ENCODE measurements at places on chromosomes 6 and 20.

DNA sequence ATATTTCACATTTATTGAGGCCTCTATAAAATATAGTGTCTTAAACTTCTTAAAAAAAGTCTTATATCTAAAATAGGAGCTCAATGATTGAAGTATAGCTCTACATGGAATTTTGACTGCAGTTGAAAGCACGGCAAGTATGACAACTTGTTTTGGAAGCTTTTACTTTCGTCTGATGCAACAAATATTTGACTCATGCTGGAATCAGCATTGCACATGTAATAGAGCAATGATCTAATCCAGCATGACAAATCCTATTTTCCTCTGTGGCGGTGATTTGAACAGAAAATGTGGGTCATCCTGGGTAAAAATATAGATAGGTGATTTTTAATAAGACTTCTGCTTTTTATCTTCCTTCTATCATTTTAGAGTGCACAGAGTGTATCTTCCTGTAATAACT, 111.6 kb downstream of the TINAG start:
- no peak for DNase-seq

DNA sequence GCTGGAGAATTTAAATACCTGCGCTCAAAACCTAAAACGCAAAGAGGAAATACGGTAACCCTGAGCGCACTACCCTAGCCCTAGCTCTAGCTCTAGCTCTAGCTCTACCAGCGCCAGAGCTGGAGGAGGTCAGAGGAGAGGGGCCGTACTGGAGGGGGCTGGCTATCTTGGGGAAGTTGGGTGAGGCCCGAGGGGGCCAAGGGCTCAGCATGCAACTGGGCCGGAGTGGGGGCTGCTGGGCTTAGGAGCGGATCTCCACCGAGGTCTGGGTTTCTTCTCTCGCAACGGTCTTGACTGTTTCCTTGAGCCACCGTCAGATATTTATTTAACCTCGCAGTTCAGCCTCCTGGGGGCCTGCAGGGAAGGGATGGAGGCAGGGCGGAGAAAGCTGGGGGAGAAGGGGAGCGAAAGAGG, 91.0 kb downstream of the NCR2 start:
- DNase-seq = no peak

GRCh38 chr20:43936104-43936770, 21.6 kb downstream of the TOX2 start:
- no peak for DNase-seq

GRCh38 chr6:162069995-162070394, 657.6 kb downstream of the PRKN start:
- no peak for DNase-seq

DNA sequence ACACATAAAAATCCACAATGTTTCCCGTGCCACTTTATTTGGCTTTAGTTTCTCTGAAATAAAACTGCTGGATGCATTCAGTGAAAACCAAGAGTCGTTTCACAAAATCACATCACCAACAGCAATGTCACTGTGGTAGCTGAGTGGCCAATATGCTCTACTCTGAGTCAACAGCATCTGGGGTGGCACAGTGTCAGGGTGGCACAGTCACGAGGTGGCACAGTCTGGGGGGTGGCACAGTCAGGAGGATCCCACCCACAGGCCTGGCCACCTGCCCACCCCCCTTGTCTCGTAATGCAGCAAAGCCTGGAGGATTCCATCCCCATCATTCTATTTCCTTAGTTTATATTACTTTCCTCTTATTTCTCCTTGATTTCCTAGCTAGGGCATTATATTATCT, 87.0 kb downstream of the ANKRD60 start:
- DNase-seq = no peak

DNA sequence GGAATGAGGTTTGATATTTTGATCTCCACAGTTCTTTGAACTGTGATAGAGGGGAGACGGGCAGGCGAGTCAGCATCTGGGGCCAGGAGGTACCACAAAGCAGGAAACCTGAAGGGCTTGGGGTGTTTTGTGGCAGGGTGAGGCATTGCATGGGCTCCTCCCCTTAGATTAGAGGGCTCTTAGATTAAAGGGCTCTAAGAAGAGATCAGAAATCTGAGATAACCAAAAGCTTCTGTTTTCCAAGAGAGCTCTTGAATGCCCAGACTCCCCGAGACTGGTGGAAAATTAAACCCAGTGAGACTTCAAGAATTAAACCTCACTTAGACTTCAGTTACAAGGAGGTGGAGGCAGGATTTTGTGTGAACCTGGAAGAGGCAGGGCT, 2.4 kb upstream of the GPX5 start:
- peak; percentile 49 for DNase-seq

DNA sequence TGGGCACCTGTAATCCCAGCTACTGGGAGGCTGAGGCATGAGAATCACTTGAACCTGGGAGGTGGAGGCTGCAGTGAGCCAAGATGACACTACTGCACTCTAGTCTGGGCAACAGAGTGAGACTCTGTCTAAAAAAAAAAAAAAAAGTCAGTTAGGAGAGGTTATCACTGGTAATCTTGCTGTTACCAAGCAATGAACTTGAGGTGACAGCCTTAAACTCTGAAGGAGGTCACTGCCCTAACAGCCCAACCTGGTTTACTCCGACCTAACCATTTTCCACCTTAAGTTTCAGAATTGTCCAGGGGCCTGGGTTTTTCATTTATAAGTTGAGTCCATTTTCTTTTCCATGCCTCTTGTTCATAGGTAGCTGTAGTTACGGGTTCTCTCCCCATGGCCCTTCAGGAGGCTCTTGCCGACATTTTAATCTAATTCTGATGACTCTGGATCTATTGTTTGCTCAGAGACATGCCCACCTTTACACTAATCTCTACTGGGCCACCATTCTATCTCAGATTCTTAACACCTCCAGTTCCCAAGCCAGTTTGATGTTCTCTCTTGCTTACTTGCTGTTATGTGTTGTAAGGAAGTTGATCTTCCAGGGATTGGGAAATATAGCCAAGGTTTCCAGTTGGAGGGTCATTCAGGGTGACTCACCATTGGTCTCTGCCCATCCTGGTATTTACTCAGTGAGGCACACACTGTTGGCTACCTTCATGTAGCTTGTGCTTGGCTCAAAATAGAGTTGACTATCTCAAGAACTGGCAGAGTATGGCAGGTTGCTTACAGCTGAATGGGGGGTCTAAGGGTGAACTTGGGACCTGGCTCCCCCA, 29.1 kb downstream of the SHLD1 start:
- DNase-seq = no peak

DNA sequence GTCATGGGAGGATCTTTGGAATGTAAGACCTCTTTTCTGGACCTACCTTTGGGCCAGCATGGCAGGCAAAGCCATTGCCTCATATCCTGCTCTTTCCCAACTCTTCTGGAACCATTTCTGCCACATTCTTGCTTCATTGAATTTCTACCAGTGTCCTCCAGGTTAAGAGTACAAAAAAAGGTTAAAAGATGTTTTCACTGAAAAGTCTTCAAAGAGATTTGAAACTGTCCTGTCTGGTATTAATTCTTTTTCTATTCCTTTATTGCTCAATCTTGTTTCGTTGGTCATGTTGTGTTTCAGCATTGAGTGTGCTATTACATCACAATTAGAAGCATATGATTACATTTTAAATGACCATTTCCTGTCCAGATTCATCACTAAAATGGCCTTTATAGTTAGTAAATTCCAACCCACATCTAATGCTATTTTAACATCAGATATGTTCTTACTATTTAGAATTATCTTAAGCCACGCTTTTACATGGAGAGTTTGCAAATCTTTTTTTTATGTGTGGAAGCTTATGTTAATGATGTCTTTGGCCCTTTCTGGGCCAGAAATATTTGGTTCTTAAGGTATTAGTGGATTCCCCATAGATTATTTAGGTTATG, 450.9 kb downstream of the GJA1 start:
- no peak for DNase-seq
